A172 (cell line): ENCODE measurements at places on chromosomes 6 and 20. TPM values are rescaled to one million over a fixed set of nuclear protein-coding genes. Genes with fewer than 3 reads are reported as not detected.

DNA sequence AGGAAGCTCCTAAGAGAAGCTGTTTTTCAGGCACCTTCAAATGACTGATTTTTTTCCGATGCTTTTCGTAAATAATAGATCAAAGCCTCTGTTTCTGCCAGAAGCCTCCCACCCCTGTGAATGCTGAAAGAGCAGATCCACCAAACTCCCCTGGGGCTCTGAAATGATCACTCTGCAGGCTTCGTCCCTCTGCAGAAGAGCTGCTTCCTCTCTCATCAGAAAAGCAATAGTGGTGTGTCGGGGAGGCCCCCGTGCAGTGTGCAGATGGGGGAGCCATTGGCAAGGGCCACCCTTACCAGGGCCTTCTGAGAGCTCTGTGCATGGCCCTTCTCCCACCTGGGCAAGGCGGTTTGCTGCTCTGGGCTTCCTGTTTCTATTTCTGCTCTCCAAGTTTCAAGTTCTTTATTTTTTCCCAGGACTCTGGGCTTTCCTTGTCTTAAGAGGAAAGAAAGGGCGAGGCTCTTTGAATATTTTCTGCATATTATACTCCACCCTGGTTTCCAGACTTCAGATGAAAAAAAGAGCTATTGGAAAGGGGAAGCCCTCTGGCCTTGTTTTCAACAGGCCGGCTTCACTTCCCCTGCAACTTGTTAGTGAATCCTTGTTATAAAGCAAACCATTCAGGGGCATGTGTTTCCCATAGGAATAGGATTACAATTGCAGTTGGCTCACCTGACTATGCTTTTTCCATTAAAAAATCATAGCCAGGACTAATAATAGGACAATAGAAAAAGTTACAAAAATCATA lies 155.2 kb downstream of the TTLL2 start:
- no peak for DNase-seq

DNA sequence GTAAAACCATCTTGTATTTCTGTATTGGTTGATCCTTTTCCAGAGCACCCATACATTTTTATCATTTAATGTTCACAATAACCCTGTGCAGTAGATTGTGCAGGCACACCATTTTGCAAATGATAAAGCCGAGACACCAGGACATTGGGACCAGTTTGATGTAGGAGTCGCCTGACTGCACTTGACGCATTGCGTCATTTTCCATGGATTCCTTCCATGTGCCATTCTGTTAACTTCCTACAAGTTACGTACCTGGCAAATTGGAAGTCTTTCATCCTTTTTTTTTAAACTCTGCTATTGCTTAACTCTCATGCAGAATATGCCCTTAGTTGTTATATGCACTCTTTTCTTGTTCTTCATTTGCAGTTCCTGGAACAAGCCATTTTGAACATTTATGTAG lies 43.0 kb downstream of the PRPH2 start:
- no peak for DNase-seq

- no peak for DNase-seq
These were observed 7.1 kb upstream of the NPBWR2 start for GRCh38 chr20:64114356-64114971.

ARG1 gene
- total RNA-seq = not detected in 2 replicates

POLR1C gene
- 46.0 and 50.1 TPM in 2 replicates for total RNA-seq

COL20A1 gene
- 0.36 TPM in 1 of 2 replicates, not detected in the other for total RNA-seq

DNA sequence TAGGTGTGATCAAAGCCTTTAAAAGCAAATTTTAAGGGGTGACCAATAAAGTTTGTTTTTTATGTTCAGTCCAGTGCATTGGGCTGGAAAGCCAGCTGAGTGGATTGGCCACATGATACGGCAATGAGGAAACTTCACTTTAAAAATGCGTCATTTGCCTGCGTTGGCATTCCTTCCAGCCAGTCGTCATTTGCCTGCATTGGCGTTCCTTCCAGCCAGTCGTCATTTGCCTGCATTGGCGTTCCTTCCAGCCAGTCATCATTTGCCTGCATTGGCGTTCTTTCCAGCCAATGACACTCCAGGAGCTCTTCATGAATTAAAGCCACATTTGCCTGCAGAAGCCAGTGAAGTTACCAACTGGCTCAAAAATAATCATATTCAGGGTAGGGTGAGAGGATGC lies 378.6 kb downstream of the SMOC2 start:
- no peak for DNase-seq
